ENCODE measurements at places on chromosomes 12 and 14.

GRCh38 chr14:102285106-102285505, 19.9 kb downstream of the MOK start:
- DNase-seq: no peak

GRCh38 chr12:65816086-65816485, 8.2 kb upstream of the HMGA2 start:
- no peak for DNase-seq

DNA sequence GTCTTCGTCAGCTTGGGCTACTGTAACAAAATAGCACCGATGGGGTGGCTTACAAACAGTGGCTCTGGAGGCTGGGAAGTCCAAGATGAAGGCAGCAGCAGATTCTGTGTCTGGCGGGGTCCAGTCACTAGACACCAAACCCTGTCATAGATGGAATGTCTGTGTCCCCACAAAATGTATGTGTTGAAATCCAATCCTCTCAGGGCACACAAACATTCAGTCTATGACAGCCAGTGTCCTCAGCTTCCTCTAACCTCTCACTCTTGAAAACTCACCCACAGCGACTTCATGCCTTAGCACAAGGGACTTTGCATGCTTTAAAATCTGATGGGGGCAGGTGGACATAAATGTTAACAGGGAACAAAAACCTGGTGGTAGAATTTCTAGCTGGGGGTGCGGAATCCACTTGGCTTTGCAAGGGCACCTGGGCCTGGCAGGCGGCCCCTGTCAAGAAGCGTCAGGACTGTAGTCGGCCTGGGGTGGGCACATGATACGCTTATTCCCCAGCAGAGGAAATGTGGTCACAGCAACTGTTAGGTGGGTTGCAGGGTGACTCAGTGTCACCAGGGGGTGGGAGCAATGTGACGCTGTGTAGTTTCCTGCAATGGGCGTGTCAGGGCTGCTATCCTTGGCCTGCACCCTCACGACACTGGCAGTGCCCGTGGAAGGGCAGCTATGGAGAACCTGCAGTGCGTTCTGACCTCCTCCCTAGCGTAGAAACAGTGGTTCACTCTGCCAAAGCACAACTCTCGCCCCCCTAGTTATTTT, 17.7 kb downstream of the RIN3 start:
- no peak for DNase-seq

DNA sequence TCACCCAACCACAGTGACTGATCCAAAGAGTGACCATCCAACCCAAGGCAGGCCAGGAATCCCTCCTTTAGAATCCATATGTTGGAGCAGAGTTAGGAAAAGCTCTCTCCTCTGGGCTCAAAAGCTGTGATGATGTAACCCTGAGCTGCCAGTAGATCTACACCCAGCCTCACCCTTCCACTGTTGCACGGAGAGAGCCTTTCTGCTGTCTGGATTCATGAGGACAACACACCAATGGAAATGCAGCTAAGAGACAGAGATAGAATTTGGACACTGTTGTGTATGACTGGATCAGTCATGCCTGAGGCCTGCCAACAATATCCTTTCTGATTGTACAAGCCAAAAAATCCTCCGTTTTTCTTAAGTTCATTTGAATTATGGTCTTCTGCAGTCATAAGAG, 4.4 kb upstream of the OR6J1 start:
- DNase-seq: no peak

DNA sequence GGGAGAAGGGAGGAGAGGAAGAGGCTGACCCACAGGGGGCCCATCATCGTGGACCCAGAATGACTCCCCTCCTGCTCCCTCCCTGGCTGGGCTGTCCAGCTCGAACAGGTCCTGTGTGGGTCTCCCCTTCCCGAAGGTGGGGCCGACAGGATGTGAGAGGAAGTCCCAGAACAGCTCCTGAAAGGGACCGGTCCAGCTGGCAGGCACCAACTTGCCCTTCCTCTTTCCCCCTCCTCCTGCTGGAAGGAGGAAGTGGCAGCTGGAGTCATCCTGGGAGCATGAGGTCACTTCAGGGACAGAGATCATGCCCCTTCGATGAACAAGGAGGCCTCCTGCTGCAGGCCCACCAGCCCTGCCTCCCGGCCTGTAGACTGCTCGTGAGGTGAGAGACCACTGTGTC, 35.0 kb upstream of the BEGAIN start:
- DNase-seq: no peak

- DNase-seq: no peak
Observed at GRCh38 chr12:53051058-53051880, 1.4 kb downstream of the TNS2 start.

DNA sequence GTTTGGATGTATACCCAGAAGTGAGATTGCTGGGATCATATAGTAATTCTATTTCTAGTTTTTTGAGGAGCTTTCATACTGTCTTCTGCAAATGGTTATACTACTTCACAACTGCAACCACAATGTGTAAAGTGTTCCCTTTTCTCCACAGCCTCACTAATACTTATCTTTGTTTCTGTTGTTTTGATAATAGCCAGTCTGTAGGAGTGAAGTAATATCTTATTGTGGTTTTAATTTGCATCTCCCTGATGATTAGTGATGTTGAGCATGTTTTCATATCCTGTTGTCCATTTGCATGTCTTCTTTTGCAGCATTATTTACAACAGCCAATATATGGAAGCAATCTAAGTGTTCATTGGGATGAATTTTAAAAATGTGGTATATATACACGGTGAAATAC, 29.9 kb downstream of the GABARAPL1 start:
- no peak for DNase-seq

GRCh38 chr14:75542588-75543091, 20.4 kb downstream of the BATF start:
- DNase-seq: no peak

DNA sequence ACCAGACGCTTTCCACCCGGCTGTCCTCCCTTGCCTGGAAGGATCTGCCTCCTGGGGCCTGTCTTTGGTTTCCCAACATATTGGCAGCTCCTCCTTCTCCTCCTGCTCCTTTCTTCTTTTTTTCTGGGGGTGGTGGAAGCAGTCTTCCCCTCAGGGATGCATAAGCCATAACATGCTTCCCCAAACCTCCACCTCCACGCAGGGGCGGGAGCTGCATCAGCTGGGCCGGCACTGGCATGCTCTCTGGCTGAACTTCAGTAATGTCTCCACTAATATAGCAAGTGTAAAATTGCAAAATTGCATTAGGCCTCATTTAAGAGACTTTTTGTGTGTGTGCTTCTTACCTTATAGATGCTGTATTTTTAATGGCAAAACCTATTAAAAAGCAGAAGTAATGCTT, 58.6 kb downstream of the GLT1D1 start:
- no peak for DNase-seq

- no peak for DNase-seq
Observed at GRCh38 chr12:115325858-115326257, 641.9 kb upstream of the TBX3 start.

GRCh38 chr12:15563663-15564062, 225.5 kb downstream of the EPS8 start:
- DNase-seq: no peak

DNA sequence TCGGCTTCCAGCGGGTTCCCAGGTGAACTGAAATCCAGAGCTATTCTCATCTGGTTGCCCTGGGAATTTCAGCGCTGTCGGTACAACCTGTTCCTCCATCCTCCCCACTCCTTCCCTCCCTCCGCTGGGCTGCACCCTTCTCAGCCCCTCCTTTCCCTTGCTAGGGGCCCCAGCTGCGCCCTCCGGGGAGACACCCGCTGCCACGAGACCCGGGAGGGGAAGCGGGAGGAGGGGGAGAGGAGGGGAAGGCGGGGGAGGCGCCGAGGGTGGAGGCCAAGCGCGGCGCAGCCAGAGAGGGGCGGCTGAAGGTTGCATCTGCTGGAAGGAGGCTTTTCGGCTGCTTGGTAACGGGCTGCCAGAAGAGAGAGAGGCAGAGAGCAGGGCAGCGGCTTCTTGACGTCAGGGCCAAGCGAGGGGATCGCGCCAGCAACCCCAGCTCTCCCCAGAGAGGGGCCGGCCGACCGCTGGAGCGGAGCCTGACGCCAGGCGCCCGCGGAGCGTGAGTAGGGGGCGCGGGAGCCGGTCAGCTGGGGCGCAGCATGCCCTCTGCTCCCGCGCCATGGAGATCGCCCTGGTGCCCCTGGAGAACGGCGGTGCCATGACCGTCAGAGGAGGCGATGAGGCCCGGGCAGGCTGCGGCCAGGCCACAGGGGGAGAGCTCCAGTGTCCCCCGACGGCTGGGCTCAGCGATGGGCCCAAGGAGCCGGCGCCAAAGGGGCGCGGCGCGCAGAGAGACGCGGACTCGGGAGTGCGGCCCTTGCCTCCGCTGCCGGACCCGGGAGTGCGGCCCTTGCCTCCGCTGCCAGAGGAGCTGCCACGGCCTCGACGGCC, at the start of gene KCNA5:
KCNA5 (plus strand) TSS at position 291 of the 831 bp plus-strand sequence; CDS start at position 560, 269 bp downstream.
- DNase-seq: no peak

DNA sequence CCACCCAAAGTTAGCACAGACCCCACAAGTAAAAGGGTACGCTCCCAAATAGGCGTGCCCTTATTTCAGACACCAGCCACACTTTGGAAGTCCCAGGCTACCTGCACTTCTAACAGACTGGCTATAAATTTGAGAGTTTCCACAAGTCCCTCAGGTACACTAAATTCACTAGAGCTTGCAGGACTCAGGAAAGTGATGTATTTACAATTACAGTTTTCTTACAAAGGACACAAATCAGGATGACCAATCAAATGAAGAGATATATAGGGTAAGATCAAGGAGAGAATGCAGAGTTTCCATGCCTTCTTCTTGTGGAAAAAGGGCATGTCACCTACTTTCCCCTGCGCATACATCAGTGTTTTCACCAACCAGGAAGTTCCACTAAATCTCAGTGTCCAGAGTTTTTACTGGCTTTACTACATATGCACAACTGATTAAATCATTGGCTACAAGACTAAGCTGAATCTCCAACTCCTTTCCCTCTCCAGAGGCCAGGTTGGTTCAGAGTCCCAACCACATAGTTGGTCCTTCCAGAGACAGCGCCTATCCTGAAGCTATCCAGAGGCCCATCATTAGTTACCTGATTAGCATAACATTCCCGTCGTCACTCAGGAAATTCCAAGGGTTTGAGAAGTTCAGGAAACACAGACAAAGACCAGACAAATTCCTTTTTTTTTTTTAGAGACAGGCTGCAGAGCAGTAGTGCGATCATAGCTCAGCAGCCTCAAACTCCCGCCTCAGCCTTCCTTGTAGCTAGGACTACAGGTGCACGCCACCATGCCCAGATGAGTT, 84.2 kb downstream of the DENND5B start:
- no peak for DNase-seq

GRCh38 chr14:69068744-69069421, 84.0 kb downstream of the DCAF5 start:
- DNase-seq: no peak

- DNase-seq: no peak
Observed at GRCh38 chr12:71195338-71195896, 37.6 kb upstream of the TSPAN8 start.

DNA sequence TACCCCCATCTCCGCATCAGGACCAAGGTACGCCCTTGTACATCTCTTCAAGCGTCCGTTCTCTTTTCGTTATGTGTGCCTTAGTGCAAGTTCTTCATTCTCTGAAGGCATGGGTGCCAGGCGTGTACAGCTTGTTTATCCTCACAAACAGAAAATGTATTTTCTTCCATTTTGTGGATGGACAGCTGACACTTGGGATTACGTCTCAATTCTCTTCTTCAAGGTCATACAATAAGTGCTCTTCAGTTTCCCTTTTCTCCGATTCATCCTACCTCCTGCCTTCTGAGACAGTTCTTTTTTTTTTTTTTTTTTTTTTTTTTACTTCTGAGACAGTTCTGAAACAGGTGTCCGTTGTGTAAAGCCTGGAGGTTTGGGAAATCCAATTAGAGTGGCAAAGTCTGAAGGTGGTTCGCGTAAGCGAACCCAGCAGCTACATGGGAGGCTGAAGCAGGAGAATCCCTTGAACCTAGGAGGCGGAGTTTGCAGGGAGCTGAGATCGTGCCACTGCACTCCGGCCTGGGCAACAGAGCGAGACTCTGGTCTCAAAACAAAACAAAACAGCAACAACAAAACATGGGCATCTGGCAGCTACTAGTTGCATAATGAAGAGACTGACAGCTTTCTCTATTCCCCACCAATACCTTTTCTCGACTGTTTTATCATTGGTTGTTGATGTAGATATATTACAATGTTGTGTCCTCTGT, 734 bp downstream of the COX6A1 start:
- DNase-seq: no peak

- no peak for DNase-seq
Observed at GRCh38 chr12:75976913-75977312, 54.7 kb downstream of the PHLDA1 start.

- DNase-seq: no peak
Observed at GRCh38 chr12:5262450-5262849, 169.5 kb upstream of the NTF3 start.

DNA sequence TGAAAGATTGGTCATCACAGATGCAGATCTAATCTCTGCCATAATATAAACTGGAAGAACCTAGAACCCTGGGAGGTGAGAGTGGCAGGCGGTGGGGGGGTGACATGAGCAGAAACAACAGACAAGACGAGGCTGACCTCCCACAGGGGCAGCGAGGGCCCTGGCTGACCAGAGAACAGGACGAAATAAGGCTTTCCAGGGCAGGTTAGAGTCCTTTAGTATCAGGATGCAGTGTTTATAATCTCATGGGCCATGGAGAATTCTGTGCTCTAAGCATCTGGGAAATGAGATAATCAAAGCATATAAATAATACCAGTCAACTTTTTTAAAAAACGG, 102.7 kb upstream of the BCL2L14 start:
- no peak for DNase-seq

DNA sequence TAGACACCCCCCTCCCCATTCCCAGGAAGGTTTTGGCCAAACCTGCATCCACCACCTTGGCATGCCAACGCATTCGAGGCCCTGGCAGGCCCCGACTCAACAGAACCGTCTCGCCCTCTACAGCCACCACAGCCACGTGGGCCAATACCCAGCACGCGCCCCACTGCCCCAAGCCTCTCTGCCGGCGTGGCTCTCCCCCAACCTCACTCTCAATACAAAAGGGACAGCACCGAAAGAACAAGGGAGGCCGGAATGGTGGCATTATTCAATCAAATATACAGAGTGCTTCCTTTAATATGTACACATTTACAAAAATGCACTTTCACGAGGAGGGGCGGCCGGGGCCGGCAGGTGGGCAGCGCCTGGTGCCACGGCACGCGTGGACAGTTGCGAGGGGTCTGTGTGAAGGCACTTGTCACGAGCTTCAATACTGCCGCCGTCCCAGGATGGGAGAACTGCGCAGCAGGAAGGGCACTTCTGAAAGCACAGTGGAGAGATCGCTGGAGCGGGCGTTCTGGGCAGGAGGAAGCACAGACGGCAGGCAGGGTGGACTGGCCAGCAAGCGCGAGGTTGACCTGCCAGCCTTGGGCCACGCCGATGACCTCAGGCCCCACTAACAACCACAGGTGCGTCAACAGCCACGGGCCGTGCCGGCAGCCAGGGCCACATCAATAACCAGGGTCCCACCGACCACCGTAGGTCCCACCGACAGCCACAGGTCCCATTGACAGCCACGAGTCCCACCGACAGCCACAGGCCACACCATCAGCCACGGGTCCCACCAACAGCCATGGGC, 26.9 kb downstream of the JAG2 start:
- no peak for DNase-seq

DNA sequence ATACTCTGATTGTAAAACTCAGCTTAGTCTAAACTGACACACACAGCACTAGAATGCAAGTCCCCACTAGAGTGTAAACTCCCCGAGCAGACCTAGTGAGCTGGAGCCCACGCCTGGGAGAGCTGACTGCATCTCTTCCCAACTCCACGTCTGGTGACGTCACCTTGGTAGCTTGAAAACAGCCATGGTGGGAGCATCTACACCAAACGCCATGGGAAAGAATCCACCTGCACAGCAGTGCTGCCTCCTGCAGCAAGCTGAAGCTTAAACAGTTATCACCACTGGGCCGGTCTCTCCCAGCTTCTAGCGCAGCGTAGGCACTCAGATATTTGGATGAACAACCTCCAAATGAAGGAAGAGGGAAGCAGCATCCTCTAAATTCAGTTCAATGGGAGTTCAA, 4.3 kb upstream of the PAPLN start:
- no peak for DNase-seq
